Fibroblast of the aortic adventitia (primary cell): ENCODE measurements at places on chromosomes 7 and 10.

DNA sequence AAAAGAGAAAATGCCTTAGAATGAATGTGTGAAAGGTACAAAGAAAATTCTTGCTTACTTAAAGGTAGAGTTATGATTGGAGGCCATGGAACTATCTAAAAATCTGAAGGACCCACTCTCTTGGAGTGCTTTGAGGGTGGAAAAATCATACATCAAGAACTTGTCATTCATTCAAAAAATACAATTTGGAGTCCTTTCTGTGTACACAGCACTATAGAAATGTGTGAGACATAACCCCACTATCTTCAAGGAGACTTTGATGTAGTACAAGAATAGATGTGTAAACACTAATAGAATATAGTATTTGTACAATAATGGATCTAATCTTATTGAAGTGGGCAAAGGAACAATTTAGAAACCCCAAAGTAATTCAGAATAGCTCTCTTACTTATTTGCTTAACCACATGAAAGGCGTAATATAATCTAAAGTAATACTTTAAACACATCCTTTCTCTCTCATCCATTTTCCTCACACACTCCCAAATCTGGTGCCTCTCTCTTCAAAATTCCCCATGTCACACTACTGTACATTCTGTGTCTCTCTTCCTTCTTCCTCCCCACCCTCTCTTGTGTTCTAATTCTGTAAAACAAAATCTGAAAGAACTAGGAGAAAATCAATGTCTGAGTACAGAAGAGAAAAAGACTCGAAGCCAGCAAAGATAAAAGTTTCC is 166.7 kb downstream of the DNAJB9 start:
- DNase-seq, result no peak

- no peak for DNase-seq
Measured at GRCh38 chr10:11150231-11150731, 132.6 kb downstream of the CELF2 start.

- no peak for DNase-seq
Measured at GRCh38 chr7:151432658-151433521, 7.1 kb downstream of the CRYGN start.

GRCh38 chr10:62270020-62270419 is 1.4 kb upstream of the RTKN2 start:
- DNase-seq, result no peak

GRCh38 chr10:24034571-24034970 is 174.4 kb upstream of the KIAA1217 start:
- no peak for DNase-seq

DNA sequence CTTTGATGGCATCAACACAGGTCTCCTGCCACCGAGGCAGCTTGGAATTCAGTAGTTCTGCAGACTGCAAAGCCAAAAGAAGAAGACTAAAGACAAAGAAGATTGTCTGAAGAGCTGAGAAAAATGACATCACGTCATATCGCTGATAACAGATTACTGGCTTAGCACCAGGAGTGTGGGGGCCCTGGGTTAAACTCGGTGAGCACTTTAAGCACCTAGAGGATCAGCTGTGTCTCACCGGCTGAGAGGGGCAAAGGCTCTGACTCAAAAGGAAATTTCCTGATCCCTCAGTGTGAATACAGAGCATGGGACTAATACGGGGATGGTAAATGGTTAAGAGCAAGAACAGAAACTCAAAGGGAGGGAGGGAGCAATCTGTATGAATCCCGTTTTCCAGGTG is 30.7 kb downstream of the BRI3 start:
- DNase-seq, result no peak

DNA sequence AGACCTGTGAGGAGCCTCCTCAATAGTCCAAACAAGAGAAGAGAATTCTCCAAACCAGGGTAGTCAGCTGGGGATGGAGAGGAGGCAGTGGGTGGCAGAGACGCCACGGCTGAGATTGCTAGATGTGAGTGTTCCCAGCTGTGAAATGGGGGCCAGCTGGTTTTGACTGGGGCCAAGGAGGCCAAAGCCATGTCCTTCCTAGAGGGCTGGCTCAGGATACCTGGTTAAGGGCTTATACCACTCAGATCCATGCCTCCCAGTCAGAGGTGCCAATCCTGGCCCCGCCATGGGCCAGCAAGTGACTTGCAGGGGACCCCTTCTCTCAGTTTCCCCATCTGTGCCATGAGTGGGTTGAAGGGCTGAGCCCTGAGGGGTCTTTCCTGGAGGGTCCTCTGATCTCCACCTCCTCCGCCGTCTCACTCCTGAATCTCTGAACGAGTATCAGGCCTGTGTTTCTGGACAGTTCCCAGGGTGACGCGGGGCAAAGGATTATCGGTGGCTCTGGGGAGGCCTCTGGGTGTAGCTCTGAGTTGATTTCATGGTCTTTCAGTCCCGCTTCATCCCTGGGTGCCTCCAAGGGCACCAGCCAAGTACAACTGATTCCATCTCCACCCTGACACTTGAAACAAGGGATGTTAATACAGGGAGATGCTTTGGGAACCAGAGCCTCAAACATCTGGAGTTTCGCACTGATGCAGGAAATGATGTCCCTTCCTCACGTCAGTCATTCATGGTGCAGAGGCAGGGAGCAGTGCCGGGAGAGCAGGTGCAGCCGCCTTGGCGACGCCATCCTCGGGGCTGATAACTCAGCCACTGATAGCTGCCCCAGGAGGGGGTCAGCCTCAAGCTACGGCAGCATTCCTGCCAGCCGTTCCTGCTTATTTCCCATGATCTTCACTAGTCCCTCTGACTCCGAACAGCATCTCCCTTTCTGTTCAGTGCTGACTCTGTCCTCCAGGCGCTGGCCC is 126.7 kb downstream of the RGS10 start:
- no peak for DNase-seq

- DNase-seq, result peak; percentile 60
Measured at GRCh38 chr10:57657164-57657765, 610.4 kb downstream of the IPMK start.

DNA sequence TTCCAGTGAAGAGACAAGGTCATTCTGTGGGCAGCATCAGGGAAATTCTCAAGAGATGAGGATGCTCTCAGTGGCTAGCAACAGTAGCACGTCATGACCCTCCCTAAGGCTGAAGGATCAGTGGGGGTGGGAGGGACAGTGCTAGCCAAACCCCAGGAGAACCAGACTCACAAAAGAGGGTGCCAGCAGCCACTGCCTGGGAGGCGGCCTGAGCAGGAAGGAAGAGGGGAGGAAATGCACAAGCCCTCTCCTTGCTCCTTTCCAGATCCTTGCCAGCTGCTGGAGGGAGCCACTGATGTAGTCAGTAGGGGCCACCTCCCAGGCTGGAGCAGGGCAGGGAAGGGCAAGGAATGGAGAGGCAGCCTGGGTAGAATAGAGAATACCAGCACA is 302.7 kb downstream of the RPS24 start:
- peak; percentile 90 for DNase-seq
